ENCODE measurements at places on chromosomes 3 and 15.

- DNase-seq, result no peak
Observed at GRCh38 chr15:100723315-100723801, 121.0 kb downstream of the ASB7 start.

- no peak for DNase-seq
Observed at GRCh38 chr3:52845157-52845556, 10.3 kb upstream of the MUSTN1 start.

- no peak for DNase-seq
Observed at GRCh38 chr3:189123595-189124387, 48.0 kb upstream of the TPRG1 start.

- DNase-seq, result no peak
Observed at GRCh38 chr3:14441920-14442300, 39.5 kb downstream of the SLC6A6 start.

GRCh38 chr15:95989392-95989791 is 341.1 kb upstream of the NR2F2 start:
- DNase-seq, result no peak

DNA sequence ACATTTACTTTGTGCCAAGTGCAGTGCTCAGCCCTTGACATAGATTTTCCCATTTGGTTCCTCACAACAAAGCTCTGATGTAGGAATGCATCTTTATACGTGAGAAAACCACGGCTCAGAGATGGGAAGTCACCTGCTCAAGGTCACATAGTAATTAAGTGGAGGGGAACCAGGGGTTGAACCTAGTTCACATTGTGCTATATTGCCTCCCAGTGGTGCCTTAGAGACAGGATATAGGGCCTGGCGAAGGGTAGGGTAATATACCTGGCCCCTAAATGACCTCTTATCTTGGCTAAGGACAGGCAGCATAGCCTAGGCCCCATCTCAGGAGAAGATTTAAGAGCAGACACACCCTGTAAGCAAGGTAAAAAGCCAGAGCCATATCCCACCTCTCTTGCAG is 71.5 kb downstream of the FOXP1 start:
- DNase-seq, result no peak

DNA sequence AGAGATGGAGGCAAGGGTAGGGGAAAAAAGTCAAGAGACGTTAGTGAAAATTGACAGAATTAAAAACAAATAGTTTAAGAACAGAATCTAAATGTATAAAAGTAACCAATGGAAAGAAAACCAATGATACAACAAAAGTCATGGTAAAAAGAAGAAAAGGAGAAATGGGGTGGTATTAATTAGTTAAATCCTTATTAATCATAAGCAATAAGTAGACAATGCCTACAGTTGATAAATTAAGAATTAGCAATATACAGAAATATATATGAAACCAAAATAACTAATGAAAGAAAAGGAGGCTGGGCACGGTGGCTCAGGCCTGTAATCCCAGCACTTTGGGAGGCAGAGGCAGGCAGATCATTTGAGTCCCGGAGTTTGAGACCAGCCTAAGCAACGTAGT is 23.8 kb downstream of the EPM2AIP1 start:
- DNase-seq, result no peak

GRCh38 chr3:138263104-138263503 is 66.5 kb downstream of the NME9 start:
- DNase-seq, result no peak

- DNase-seq, result no peak
Observed at GRCh38 chr15:46178138-46178537, 543.3 kb downstream of the SQOR start.

DNA sequence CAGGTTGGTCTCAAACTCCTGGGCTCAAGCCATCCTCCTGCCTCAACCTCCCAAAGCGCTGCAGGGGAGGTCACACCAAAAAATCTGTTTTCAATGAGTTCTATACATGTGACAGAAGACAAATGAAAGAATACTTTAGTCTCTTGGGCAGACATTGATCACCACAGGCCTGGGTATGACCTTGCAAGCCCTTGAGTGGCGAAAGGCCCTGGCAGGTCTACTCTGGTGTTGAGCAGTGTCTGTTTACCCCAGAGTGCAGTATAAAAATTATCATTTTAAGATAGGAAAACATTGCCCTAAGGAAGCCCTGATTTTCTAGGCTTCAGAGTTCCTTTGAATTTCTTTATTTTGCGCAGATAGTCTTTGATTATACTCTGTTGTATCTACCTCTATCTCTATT is 61.6 kb upstream of the GBE1 start:
- DNase-seq, result no peak

- DNase-seq, result no peak
Observed at GRCh38 chr3:177946936-177947335, 589.3 kb upstream of the KCNMB2 start.

DNA sequence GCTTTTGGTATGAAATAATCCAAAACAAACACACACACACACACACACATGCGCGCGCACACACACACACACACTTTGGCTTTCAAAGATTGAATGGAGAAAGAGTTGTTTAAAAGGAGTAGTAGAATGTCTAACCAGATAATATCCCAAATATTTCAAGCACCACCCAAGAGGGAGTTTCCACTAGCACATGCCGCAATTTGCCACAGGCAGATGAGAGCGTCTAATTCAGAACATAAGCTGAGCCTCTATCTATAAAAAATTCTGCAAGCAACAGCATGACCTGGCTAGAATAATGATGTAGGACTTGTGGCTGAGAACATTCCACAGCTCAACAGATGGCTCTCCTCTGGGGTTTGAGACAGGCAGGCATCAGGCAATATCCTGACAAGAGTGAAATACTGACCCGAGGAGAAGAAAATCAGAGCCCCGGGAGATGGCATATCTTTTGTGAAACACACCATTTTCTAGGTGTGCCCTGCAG is 302.5 kb upstream of the GADL1 start:
- DNase-seq, result no peak

DNA sequence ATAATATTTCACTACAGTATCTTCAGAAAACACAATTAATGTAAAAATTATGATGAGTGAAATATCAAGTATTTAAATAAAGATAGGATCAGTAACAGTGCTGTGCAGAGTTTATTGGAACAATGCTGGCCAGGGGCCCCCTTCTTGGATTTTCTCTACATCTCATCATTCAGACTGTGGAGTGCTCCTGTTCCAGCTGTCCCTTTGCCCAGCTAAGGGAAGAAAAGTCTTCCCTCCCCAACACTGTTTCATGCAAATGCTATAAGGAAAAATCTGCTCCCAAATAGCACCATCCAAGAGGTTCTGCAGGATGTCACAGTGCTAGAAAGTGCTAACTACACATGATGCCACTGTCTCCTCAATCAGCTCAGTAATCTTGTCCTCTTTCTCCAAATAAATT is 64.5 kb downstream of the RPL39L start:
- DNase-seq, result no peak

DNA sequence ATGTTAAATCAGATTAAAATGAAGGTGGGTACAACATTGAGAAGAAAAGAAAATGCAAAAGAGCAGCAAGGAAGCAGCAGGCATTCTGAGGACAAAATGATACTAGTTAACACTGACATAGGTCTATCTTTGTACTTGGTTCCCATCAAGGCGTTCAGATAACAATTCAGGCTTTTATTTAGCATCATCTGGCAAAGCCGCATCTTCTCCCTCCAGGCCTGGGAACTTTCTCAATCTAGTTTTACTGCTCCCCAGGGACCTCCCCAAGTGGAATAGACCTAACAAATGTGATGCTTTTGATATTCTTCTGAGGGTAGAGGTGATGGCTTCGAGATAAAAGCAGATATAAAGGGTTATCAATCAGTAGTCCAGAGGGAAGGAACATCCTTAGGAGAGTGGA is 130.6 kb downstream of the C3orf38 start:
- DNase-seq, result no peak

GRCh38 chr3:122325769-122326168 is 721 bp downstream of the CSTA start:
- DNase-seq, result no peak

DNA sequence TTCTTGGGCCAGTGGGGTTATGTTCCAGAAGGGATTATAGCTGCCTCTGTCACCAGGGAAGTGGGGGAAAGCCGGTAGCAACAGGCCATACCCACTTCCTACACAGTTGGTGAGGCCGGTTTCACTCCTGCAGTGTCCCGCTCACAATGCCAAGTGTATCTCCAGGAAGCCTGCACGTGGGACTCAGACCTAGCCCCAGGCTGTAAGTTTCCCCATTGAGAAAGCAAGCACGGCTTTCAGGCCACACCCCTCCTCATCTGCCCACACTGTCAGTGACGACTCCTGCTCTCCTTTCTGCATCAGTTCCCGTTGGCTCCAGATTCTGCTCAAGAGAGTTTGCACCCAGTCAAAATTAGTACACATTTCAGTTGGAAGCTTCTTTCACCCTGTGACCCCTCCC is 51.6 kb upstream of the CPOX start:
- no peak for DNase-seq

DNA sequence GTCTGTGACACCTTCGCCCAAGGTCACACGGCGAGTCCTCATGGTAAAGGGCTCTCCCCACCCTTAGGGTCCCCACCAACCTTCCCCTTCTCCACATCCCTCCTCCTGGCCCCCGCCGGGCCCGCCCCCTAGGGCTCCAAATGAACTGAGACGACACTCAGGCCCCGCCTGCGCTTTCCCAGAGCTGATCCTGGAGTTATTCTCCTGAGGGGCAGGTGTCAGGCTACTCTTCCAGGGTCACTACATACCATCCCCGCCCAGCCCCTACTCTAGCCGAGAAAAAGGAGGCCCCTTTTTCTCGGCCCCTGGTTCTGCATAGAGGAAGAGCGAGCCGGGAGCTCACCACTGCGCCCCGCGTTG is 292 bp downstream of the USP4 start:
- DNase-seq, result no peak

- DNase-seq, result no peak
Observed at GRCh38 chr3:68025189-68025588, 370.8 kb upstream of the SUCLG2 start.

DNA sequence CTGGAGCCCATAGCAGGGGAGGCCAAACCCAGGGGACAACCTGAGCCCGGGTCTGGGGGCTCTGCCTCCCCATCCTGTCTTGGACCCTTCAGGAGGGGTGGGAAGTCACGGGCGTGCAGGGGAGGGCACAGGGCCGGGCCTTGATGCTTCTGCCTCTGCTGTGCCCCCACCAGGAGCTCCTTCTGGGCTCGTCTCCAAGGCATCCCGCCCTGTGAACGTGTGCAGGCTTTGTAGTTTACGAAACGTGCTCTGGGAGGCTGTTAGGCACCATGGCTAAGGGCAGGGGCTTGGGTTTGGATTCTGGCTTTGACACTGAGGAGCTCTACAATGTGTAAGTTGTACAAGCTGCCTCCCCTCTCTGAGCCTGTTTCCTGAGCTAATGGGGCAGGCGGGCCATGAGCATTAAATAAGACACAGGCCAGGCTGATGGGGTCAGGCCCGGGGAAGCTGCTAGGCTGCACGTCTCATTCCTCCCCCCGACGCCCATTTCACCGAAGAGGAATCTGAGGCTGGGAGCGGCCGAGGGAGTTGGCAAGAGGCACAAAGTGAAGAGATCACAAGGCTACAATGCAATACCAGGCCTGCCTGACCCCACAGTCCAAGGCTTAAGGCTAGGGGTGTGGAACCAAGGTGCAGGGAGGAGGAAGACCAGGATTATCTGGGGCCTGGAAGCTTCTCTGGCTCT is 19.6 kb downstream of the PLXND1 start:
- no peak for DNase-seq

GRCh38 chr15:85422607-85423006 is 42.2 kb downstream of the AKAP13 start:
- DNase-seq, result no peak

DNA sequence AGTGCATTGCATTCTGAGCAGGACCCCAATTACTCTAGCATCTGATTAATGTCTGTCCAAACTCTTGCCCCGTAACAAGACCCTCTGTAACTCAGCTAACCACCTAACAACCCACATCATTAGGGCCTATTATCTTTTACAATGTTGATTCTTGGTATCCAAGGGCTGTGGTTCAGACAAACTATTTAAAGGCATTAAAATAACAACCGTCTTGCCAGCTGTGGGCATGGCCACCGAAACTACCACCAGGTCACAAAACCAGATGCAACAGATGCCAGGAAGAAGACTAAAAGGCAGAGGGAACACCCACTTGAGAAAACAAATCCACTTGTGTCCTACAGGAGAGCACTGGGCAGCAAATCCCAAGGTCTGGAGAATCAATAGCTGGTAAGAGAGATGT is 262.9 kb downstream of the ERC2 start:
- no peak for DNase-seq

- DNase-seq, result no peak
Observed at GRCh38 chr3:15636028-15636709, 34.6 kb downstream of the BTD start.

GRCh38 chr3:170117134-170117533 is 64.4 kb downstream of the PHC3 start:
- no peak for DNase-seq

GRCh38 chr3:184417619-184418327 is 37.9 kb downstream of the CHRD start:
- peak; percentile 57 for DNase-seq

- DNase-seq, result no peak
Observed at GRCh38 chr3:70180664-70181063, 131.8 kb downstream of the MDFIC2 start.

DNA sequence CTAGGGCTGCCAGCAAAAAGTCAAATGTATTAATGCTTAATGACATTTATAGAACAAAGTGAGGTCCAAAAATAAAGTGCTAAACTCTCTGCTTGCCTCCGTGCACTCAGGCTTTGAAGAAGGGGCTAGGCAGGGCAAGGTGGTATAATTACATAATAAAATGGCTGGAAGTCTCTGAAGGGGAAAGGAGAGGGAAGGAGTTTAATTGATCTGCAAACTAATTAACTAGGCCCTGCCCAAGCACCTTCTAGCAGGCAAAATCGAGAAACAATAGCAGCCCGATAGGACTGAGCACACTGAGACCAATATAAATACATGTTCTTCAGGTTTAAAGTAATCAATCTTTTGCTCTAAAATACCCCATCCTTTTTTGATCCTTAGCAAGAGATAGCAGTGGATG is 13.0 kb downstream of the DIS3L start:
- DNase-seq, result no peak

GRCh38 chr3:187252311-187252710 is 39.2 kb downstream of the MASP1 start:
- no peak for DNase-seq
